K562 (cell line): ENCODE measurements at places on chromosomes 3 and 15. TPM values are rescaled to one million over a fixed set of nuclear protein-coding genes. Genes with fewer than 3 reads are reported as not detected.

DNA sequence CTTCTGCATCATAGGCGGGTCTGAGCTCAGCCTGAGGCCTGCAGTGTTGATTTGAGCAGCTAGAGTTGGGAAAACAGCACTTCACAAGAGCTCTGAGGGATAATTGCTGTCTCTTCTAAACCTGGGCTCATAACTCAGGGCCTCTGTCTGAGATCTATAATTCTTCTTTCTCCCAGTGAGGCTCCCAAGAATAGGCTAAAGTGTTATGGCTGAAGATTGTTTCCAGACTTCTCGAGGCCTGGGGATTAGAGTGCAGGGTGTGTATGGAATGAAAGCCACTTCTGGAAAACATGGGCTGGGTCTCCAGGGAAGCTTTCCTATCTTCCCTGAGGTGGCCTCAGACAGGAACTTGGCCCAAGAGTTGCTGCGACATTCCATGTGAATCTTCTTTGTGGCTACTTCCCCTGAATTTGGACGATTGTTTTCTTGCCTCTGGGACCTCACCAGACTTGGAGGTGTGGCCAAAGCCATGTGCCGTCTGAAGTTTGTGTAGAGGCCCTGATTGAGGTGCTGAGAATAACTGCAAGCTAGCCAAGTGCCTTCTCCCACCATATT, 26.5 kb downstream of the MTMR14 start:
- DNase-seq = no peak
- H3K4me1 ChIP-seq = no peaks in the 10 kb centered on the region
- no peak overlapping the region for H3K4me3 ChIP-seq
- no peaks in the 10 kb centered on the region for H3K27me3 ChIP-seq
- no peak overlapping the region for H3K27ac ChIP-seq

DNA sequence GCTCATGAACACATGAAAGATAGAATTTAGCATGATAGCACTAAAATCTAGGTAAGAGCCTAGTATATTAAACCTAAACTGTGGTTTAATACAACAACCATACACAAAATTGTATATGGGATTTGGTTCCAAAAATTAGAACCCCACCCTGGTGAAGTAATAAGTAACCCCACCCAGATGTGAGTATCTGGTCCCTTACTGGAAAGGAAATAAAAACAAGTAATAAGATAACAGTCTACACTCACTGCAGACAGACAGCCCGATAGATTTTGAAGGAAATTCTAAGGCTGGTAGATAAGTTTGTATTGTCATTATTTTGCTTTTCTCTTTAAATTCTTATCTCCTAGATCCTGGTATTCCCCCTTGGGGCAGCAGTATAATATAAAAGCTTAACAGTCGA, 184.9 kb downstream of the ZBTB20 start:
- DNase-seq = no peak
- no peaks in the 10 kb centered on the region for H3K4me1 ChIP-seq
- no peaks in the 10 kb centered on the region for H3K36me3 ChIP-seq
- H3K27me3 ChIP-seq = no peaks in the 10 kb centered on the region
- H3K27ac ChIP-seq = no peak overlapping the region

- H3K36me3 ChIP-seq = no peaks in the 10 kb centered on the region
- H3K4me1 ChIP-seq = no peaks in the 10 kb centered on the region
- no peak overlapping the region for H3K27ac ChIP-seq
- no peak for DNase-seq
- no peaks in the 10 kb centered on the region for H3K27me3 ChIP-seq
Observed at GRCh38 chr3:5657106-5657505, 469.6 kb downstream of the EDEM1 start.

- no peaks in the 10 kb centered on the region for H3K36me3 ChIP-seq
- H3K4me1 ChIP-seq = peaks cover 4% of the 10 kb centered on the region; the same call in 2 of the 3 replicates
- H3K4me3 ChIP-seq = peak overlapping the region; percentile 85
- peak; percentile 22 for DNase-seq
- no peak overlapping the region for H3K27ac ChIP-seq
Observed at GRCh38 chr15:62391641-62392262, 226.7 kb upstream of the C2CD4B start.

DNA sequence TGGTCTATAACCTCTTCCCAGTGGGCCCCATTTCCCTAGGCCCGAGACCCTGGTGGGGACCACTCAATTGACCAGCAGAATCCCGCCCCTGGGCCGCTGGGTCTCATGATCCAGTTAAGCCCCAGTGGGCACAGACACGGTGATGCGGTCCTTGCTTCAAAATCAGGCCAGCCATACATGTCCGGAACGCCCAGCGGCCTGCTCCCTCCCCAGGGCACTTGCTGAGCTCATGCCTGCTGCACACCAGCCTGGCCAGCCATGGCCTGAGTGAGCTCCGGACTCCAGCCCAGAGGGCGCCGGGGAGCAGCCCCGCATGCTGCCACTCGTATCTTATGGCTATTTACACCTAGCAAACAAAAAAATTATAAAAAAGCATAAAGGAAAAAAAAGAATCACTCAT, 34.4 kb upstream of the IQSEC1 start:
- peaks cover 70% of the 10 kb centered on the region for H3K27me3 ChIP-seq
- H3K27ac ChIP-seq = no peak overlapping the region
- H3K4me3 ChIP-seq = no peak overlapping the region
- H3K36me3 ChIP-seq = no peaks in the 10 kb centered on the region
- no peaks in the 10 kb centered on the region for H3K4me1 ChIP-seq

GRCh38 chr3:143855183-143855582, 6.9 kb upstream of the SLC9A9 start:
- DNase-seq = no peak
- no peaks in the 10 kb centered on the region for H3K36me3 ChIP-seq
- no peaks in the 10 kb centered on the region for H3K4me1 ChIP-seq
- H3K27ac ChIP-seq = no peak overlapping the region
- no peak overlapping the region for H3K4me3 ChIP-seq

DNA sequence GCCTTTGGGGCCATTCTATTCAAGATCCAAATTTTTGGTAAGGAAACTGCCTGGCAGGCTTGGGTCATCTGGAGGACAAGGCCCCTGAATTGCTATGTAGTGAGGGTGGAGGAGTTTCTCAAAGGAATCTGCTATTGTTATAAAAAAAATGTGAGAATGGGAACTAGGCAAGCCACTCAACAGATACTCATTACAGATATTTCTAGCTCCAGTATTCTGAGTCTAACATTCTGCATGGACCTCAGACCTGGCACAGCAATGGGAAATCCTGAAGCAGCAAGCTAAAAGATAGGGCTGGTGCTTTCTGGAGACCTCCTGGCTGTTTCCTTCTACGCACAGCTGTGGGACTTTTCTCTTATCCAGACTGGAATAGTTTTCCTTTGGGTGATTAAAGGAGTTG, 430.7 kb upstream of the RBMS3 start:
- H3K4me3 ChIP-seq = no peak overlapping the region
- H3K36me3 ChIP-seq = no peaks in the 10 kb centered on the region
- no peak for DNase-seq

DNA sequence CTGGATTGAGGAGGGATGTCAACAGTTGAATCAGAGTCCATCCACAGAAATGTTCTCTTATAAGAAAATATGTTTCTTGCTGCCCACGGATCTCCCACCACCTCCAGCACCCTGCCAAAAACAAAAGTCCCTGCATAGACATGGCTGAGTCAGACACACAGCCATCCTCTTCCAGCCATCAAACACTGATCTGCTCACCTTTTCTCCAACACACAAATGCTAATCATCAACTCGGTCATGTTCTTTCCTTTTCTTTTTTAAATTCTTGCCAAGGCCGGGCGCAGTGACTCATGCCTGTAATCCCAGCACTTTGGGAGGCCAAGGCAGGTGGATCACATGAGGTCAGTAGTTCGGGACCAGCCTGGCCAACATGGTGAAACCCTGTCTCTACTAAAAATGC, 110.7 kb upstream of the IL12A start:
- H3K4me1 ChIP-seq = no peaks in the 10 kb centered on the region
- no peak for DNase-seq
- no peaks in the 10 kb centered on the region for H3K36me3 ChIP-seq

IL17RB gene
- 1.2 and 1.5 TPM in 2 replicates for total RNA-seq

SLC22A14 gene
- total RNA-seq = not detected in 2 replicates

GPX1 gene
- total RNA-seq = 1.3 and 1.6 TPM in 2 replicates

SHF gene
- 1.3 and 1.4 TPM in 2 replicates for total RNA-seq

DNAH1 gene
- total RNA-seq = 0.84 and 1.2 TPM in 2 replicates

CADPS gene
- not detected in 2 replicates for total RNA-seq
